ENCODE measurements at places on chromosomes 5 and 9.

DNA sequence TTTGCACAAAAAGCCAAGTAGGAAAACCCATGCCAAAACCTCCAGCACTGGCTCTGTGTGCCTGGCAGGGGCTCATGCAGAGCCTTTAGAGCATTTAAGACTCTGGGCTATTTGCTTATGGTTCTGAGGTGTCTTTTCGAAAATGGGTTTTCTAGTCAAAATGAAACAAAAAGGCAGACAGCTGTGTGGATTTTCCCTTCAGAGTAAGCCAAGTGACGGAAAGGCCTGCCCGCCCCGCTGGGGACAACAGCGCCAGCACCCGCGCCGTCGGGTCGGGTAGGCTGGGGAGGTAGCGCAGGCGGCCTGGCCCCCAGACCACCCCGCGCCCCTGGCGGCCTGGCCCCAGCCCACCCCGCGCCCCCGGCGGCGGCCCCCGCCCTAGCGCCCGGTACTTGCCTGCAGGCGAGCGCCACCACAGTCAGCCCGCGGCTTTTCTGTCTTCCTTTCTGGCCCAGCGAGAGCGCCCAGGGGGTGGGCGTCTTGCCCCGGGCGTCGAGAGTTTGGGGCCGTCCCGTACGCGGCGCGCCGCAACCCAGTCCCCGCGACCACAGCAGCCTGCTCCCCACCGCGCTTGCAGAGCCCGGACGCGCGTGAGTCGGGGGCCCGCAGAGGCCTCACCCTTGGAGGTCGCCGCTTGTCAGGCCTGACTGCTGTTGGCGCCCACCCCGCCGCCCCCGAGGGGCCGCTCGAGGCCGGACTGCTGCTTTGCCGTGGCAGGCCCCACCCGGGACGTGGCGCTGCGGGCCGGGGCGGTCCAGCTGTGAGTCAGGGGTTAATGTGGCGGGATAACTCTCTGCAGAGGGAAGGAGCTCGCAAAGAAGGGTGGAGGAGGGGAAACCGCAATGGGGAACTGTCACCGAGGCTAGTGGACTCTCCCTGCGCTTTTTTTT lies at the start of gene TICAM2:
TICAM2 (minus strand) TSS at position 779 of the 890 bp plus-strand sequence. CDS start 21,223 bp downstream, outside the sequence.
- DNase-seq, result peak; percentile 31

DNA sequence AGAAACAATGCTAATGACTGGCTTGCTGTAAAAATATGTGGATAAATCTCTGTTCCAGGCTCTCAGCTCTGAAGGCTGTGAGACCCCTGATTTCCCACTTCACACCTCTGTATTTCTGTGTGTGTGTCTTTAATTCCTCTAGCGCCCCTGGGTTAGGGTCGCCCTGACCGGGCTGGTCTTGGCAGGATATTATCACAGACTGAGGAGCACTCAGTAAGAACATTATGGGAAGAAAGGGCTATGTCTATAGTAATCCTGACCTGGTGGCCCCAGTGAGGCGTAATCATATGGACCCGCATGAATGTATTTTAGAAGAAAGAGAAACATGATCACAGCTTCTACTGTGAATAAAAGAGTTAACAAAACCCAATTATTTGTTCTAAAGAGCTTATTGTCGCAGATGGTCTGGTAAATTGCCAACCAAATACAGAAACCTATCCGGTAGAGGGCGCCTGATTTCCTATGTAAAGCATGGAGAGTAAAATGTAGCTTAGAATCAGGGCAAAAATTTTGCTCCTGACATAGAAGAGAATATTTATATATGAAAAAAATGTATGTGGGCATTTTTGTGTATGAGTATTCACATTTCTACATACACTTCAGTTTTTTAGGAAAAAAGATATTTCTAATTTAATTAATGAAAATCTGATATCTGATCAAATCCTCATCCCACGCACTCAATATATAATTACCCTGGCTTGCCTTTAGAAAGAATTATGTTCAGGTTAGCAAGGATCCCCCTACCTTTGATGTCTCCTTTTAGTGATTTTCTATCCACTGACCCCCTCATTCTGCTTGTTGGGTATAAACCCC lies 5.8 kb upstream of the IFNA1 start:
- peak; percentile 18 for DNase-seq

GRCh38 chr5:179732918-179733771 lies 523 bp downstream of the MAML1 start:
- peak; percentile 16 for DNase-seq

GRCh38 chr5:122902263-122902662 lies 56.9 kb downstream of the SNX24 start:
- no peak for DNase-seq

DNA sequence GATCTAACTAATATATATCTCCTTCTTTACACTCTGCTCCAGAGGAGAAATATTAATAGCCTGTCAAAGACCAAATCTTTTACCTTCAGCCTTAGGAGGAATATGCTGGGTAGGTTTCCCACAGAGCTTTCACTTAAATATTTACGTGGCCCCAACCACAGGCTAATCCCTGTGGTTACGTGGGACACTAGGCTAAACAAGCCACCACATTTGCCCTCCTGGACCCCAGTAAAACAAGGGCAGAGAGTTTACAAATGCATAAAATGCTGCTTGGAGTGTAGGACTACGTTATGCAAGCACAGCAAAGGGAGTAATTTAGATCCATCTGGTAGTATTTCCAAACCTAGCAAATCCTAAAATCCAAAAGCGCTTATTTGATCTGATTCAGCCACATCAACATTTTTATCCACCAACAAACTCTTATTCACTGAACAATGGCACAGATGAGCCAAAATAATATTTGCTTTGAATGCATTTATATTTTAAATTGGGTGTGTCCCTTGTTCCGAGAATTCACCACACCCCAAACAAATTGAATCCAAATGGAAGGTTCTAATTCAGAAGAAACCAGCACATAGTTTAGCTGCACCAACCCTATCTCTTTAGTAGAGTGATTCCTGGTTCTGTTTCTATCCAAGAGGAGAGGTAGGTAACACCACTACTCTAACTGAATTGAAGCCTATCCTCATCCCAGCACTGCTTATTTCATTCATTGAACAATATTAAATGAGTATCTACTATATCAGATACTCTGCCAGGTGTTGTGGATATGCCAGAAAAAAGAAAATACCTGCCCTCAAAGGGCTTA lies 179.0 kb downstream of the TSSK1B start:
- no peak for DNase-seq

DNA sequence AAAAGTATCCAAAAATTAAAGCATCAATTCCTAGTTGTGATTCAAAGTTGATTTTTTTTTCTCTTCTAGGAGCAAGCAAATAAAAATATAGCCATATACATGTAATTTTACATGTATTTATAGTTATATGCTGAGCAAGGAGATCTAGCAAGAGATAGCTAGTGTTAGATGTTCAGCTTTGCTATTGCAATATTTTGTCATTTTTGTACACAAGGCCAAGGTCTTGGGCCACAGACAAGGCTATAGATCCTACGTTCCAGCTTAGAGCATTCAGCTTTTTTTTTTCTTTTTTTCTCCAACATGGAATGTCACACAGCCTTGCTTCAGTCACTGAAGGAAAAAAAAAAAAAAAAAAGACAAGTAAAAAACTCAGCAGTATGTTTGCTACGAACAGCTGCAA lies 36.8 kb downstream of the HMGCR start:
- no peak for DNase-seq

DNA sequence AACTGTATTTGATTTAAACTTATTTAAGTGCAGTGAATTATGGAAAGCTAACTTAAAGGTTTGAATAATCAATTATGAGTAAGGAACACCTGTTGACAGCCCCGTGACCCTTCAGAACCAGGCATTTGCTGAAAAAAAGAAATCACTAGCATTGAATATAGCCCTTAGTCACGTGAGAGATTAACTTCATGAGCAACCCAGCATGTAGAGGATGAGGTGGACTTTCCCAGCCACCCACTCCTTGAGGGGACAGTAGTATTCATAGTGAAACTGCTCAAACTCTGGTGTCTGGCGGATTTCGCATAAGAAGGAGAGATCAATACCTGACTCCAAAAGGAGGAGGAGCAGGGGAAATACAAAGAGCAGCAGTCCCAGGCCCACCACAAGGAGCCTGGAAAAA lies 184.8 kb upstream of the RASEF start:
- DNase-seq, result no peak

DNA sequence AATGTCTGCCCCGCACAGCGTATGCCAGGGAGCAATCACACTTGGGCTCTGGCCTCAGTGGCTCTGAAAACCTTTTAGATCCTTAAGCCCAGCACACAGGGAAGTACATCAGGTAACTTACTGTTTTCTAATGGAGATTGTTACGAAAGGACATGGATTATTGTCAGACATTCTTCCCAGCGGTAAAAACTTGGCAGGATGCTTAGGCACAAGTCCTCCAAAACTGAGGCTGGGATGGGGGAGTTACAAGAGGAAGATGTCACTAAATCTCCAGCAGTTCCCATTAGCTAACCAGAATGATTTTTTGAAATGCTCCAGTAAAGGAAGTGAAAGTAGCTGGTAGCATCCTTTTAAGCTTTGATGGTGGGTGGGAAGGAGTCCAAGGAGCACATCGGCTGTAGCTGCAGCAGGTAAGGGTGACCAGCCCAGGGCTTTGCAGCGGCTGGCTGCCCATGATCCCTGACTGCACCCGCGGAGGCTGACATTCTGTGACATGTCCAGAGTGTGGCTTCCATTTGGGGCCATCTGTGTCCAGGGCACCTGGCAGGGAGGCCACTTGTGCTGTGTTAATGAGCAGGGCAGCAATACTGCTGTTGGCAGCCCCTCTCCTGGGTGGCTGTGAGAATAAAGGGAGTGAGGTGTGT lies 165.8 kb downstream of the GADD45G start:
- no peak for DNase-seq

DNA sequence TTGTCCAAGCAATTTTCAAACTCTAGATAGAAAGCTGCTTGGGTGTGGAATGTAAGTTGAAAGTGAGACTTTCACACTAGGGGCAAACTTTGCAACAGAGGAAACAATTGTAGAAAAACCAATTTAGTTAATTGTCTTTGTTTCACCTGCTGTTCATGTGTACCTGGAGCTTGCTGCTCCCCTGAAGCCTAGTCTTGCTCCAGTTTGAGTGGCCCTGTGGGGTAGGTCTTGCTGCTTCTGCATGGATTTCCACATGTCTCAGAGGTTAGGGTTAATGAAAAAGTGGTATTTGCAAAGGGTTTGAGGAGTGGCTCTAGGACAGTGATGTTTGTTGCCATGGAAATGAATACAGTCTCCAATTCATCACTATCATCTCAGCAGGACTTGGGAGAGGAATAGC lies 182.2 kb downstream of the FSTL4 start:
- no peak for DNase-seq
